ENCODE measurements at places on chromosomes 4 and X.

- no peak for DNase-seq
Measured at GRCh38 chr4:111957997-111958396, 187.3 kb upstream of the FAM241A start.

DNA sequence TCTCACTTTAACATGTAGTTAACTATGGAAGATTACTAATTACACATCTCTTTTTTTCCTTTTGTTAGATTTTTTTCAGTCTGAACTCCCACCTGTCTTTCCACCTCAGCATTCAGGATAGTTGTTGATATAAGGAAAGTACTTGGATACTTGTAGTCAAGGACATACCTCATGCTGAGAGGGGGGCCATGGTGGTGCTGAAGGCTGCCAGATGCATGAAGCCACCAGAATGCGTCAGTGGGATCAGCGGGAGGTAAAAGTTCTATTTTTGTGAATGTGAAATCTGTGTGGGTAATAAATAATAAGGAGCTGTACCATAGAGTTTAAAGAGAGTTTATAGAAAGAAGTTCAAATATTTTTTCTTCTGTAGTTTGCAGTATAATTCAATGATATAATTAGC lies 13.1 kb upstream of the NDST4 start:
- no peak for DNase-seq

DNA sequence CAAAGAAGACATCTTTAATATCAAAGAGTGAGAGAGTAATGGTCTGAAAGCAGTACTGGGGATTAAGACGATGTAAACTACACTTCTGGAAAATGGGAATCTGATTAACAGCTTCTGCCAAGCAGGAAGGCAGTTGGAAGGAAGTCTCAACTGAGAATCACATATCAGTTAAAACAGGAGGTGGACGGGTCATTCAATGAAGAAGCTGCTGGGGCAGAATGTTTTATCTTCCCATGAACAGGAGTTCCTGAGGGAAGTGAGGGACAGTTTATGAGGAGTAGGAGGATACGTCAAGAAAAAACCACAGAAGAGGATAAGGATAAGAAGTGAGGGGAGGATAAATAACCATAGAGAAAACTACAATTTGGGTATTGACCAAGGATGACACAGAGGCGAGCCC lies 38.7 kb upstream of the MAGEA10 start:
- no peak for DNase-seq

GRCh38 chr4:39522068-39522467 lies 5.2 kb downstream of the UGDH start:
- no peak for DNase-seq

GRCh38 chrX:38028300-38028699 lies 21.9 kb downstream of the SYTL5 start:
- DNase-seq: no peak

DNA sequence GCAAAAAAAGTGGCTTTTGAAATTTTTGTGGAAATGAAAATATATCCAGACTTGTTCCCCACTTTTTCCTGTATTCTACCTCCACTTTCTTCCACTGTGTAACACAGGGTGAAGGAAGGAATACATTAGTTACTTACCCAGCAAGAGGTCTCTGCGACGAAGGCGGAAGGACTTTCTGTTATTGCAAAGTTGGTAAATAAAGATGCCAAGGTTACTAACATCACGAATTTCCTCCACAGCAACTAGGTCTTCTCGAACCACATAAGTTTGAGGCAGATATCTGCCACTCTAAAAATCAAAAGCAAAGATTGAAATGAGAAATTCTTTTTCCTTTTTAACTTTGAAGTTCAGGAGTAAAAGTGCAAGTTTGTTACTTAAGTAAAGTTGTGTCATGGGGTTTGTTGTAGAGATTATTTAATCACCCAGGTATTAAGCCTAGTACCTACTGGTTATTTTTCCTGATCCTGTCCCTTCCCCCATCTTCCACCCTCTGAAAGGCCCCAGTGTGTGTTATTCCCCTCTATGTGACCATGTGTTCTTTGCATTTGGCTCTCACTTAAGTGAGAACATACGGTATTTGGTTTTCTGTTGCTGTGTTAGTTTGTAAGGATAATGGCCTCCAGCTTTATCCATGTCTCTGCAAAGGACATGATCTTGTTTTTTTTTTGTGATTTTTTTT lies 5.8 kb downstream of the ITM2A start:
- no peak for DNase-seq

DNA sequence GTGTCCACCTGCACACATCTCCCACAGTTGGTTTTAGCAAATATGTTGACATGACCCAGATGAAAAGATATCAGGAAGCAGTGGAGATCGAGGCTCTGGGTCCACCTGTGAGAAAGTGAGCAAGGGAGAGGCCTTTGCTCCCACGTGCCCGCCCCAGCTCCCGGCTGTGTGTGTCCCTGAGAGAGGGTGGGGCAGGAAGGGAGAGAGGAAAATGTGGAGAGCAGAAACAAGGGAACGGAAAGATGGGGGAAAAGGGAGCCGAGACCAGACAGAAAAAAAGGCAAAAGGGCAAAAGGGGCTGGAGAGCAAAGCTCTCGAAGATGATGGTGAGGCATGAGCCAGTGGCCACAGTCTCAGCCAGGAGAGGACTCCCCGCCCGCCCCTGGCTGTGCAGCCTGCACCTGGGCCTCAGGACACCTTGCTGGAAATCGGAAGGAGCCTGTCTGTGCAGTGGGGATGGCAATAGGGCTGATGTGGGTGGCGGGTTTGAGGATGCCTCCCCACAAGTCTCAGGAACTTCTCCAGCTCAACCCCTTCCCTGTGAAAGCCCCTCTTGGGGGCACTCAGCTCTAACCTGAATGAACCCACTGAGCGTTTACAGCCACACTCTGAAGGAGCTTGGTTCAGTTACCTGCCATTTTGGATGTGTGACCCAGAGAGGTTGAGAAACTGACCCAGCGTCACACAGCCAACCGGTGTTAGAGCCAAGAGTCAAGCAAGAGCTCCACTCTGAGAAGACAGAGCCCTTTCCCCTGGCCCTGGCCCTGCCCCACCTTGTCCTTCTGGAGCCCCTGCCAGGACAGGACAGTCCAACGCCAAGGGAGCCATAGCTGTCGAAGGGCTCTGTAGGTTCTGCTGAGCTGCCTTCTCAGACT lies 20.3 kb upstream of the MSX1 start:
- DNase-seq: no peak

DNA sequence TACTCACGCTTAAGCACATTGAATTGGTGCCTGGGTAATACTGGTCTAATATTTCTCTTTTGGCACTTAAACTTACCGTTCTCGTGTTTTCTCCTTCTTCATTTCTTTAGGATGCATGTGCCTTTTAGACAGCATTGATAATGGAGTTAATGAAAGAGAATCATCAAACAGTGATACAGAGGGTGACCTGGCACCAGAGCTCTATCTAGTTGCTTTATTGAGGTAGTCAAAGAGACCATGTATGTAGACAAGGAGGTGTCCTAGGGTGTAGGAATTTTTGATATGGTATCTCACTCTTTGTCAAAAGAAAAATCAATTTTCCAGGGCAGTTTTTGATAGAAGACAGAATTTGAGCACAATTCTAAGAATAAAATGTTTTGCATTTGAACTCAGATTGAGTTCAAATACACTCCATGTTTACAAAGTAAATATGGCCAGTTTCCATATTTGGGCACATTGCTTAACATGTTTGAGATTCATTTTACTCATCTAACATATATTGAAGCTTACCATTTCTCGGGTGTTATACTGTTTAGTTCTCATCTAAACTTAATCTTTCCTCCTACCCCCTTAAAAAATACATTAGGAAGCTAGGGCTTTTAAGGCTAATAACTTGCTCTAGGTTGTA lies 92.0 kb downstream of the WWC2 start:
- DNase-seq: no peak
